ENCODE measurements at places on chromosomes 6 and 20.

DNA sequence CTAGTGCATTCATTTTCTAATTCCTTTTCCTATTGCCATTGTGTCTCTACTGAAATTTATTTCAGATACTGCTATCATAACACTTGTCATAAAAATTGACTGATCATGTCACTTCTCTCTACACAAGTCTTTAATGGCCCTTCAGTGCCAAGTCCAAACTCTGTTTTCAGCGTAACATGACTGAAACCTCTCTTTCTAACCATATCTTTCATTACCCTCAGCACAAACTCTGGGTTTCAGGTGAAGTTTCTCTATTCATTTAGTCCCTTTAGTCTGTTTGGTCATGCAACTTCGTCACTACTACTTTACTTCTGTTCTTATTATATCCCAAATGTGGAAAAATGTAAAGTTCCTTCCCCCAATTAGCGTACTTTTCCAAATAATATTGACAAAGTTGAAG, 234.9 kb downstream of the OGFRL1 start:
- DNase-seq = no peak

GRCh38 chr6:44476849-44477248, 89.3 kb downstream of the CDC5L start:
- DNase-seq = no peak

- no peak for DNase-seq
These were observed 415.6 kb downstream of the GJA1 start for GRCh38 chr6:121851056-121851455.

DNA sequence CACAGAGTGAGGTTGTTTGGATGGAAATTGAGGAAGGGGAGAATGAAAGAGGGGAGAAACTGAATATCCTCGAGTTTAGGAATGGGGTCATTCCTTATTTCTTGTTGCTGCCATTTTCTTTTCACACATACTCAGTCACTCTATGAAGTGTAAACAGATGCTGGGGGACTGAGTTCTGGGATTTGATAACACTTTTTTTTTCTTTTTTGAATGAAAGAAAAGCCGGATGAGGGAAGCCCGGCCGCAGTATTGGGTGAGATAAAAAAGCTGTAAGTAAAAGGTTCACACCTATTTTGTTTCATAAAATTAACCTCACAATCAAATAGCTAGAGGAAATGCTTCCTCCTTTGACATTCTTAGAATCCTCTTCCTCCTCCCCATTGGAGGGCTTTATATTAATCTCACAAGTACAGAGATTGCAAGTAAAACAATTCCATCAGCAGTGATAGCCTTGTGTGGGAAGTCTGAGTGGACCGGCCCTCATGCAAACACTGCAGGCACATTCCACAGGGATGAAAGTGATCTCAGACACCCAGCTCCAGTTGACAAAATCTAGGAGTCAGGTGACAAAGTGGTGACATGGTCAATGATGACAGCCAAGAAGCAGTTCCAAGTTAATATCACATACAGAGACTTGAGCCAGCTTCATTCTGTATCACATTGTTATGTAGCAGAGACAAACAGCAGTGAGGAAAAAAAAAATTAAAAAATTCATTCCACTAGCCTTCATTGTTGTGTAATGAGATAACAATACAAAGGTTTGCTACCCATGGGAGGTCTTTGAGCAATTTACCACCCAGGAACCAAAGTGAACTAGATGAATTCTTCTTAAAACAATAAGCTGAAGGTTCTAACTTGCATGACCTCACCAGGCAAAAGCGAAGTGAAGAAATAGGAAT, 391.1 kb upstream of the HSF2 start:
- no peak for DNase-seq

DNA sequence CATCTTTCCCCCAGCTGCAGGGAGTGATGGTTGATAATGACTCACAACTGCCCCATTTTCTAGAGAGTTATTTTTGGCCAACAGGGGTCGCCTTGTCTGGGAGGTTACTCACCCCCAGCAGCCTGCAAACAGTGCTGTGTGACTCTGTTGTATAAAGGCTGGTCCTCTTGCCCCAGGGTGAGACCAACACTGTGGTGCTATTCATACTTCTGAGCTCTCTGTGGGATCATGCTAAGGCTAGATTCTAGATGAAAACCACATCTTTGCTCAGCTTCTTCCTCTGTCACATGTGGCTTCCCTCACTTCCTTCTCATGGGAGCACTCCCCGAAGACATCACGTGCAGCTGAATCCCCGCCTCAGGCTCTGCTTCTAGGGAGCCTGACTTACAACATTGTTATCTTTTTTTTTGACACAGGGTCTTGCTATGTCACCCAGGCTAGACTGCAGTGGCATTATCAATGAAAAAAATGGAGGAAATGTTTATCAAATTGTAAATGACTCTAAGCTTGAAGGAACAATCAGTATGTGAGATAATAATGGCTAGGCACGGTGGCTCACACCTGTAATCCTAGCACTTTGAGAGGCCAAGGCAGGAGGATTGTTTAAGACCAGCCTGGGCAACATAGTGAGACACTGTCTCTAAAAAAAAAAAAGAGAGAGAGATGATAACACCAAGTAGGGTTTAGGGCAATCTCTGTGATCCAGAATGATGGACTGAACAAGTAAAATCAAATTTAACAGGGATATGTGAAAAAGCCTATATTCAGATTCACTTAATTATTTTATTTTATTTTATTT, 55.7 kb upstream of the SLC23A2 start:
- peak; percentile 53 for DNase-seq

DNA sequence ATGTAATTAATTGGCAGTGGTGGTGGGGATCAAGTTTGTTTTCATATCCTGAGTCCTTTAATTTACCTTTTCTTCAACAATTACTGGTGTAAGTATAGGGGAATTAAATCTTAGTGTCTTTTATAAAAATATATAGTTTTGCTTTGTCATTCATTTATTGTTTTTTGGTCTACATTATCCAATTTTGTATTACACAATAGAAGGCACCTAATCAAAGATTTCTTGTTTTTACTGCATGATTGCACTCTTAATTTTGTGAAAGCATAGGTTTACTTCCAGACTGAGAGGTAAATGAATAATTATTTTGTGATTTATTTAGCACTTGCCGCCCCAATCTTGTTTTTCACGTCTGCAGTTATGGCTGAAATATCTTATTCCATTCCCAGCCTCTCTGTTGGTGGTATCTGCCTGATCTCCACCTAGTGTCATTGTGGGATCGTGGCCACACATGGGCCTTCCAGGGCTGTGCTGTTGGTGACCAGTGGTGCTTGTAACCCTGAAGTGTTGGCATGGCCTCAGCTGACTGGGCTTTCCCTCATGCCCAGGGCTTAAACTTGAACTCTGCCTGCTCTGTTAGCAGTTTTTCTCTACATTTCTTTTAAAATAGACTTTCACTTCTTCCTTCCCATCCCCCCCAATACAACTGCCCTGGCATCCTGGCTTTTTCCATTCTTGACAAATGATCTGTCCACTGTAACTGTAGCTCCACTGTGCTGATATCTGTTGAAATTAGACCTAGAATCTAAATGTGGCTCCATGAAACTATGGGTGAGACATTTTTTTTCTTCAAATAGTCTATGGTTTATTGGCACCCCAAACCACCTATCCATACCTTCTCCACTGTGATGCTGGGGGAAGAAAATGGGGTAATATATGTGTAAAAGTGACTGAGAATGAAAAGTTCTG, 24.8 kb downstream of the E2F3 start:
- DNase-seq = no peak

DNA sequence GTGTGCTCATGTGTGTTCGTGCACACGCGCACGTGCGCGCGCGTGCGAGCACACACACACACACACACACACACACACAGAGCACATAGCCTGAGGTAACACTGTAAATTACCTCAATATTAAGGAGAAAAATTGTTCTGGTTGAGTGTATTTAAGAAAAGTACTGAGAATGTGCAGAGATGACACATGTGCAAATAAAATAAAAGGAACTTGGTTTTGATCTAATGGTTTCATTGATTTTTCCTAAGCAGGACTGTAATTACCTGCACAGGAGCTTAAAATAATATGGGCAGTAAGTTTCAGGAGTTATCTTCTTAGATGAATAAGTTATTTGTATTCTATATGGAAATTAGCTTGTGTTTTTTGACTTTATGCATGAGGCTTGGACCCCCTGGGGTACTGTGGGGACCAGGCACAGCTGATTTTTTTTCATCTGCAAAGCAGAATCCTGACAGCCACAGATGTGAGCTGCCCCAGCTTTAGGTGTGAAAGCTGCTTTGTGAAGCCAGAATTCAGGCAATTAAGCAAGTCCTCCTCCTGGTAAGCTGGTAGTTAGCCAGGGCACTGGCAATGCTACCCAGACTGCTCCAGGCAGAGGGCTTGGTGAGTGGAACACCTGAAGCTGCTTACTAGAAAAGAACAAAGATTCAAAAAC, 1040.6 kb upstream of the CITED2 start:
- DNase-seq = no peak

- no peak for DNase-seq
These were observed 20.9 kb downstream of the CCDC167 start for GRCh38 chr6:37478827-37479226.

DNA sequence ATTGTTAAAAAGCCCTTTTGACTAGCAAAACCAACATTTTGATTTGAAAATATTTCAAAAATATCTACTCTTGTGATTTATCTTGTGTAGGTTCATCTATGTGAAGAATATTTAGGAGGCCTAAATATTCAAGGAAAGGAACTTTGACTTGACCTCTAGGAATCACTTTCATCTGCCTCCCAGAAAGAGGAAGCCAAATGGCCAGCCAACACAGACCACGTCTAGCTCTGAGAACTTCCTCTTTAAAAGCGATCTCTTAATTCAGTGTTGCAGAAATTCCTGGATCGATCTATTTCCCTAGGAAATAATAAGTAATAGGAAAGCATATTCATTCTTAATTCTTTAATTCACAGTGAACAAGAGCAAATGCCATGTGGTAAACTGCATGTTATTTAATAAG, 9.6 kb upstream of the MOXD1 start:
- DNase-seq = no peak

DNA sequence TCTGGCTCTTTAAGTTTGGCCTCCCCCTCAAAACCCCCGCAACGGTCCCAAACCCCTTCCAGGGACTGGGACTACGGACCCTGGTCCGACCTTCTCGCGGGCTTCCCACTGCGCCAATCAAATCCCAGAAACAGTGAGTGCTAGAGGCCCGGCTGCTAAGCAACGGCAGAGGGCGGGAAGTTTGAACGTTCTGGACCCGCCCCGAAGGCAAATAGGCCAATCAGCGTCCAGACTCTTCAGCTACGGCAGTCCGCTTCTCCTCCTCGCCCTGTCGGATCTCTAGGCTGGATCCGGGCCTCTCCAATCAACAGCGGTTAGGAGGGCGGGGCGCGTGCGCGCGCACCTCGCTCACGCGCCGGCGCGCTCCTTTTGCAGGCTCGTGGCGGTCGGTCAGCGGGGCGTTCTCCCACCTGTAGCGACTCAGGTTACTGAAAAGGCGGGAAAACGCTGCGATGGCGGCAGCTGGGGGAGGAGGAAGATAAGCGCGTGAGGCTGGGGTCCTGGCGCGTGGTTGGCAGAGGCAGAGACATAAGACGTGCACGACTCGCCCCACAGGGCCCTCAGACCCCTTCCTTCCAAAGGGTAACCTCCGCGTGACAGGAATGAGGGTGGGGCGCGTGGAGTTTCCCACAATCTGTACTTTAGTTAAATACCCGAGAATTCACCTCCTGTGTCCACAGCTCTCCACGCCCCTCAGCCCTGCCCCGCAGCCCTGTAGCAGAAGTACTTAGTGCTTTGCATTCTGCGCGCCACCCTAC, at the start of gene MSH5:
MSH5 (plus strand) TSS at position 367 of the 758 bp plus-strand sequence. CDS start 462 bp downstream, outside the sequence.
- DNase-seq = peak; percentile 92

- DNase-seq = no peak
These were observed 8.0 kb upstream of the SIRPD start for GRCh38 chr20:1565461-1565860.

- DNase-seq = no peak
These were observed 36.8 kb upstream of the RGS17 start for GRCh38 chr6:153167907-153168306.

GRCh38 chr6:74931558-74931957, 274.3 kb downstream of the COL12A1 start:
- DNase-seq = no peak

DNA sequence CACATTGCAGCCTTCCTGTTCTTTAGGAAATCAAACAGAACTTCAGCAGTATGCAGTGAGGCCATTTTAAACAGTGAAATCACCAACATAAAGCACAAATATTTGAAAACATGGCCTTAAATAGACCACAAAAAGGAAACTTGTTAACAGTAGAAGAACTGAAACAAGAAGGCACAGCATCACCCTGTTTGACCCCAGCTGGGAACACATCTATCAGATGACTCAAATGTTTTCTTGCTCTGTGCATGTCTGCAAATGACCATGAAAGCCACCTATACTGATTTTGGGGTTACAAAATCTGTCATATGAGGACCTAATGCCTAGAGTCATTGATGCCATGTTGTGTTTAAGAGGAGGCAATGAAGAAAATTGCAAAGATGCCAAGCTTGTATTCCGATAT, 123.8 kb upstream of the ADGRF1 start:
- no peak for DNase-seq

DNA sequence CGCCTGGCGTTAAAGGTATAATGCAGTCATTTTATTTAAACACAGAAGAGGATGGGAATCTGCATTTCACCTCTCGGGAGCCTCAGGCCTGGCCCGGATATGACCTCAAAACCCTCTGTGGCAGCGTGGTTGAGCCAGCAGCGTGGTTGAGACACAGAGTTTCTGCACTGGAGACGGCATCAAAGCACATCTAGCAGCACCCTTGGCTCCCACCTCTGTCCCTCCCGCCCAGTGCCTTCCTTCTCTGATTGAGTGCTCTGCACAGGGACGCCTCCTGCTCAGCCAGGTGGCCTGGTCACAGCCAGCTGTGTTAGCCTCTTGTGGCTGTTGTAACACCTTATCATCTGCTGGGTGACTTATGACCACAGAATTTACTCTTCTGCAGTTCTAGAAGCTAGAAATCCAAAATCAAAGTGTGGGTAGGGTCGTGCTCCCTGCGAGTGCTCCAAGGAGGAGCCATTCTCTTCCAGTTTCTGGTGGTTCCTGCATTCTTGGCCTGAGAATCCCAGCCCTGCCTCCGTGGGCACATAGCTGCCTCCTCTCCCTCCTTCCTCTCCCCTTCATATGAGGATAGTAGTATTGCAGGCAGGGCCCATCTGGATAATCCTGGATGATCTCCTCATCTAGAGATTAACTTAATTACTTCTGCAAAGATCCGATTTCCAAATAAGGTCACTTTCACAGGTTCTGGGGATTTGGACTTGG, 156.7 kb downstream of the SYCP2 start:
- DNase-seq = no peak

DNA sequence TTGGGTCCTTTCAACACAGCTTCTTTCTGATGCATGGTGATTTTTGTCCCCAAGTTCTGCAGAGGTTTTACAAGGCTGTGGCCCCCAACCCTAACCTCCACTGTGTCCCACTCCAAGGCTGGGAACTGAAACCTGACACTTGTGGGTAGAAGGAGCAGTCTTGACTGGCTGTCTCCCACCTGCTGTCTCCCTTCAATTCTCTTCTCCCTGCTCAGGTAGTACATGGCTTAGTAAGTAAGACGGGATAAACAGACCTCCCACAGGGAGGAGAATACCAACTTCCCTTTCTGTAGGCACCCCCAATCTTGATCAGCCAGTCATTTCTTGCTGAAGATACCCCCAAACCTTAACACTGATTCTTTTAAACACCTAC, 25.0 kb downstream of the TGM6 start:
- no peak for DNase-seq

Measured in stimulated activated CD4-positive, alpha-beta T cell treated with anti-CD3 and anti-CD28 coated beads, Interleukin-4, amount 100 ng/mL, for 4 hours (primary cell).